ENCODE measurements at places on chromosomes 2 and 18. TPM values are rescaled to one million over a fixed set of nuclear protein-coding genes. Genes with fewer than 3 reads are reported as not detected.

Gene SH3BP4
- total RNA-seq = 5.5 TPM

Gene SAP130
- total RNA-seq = 5.9 TPM

Gene LBX2
- total RNA-seq = not detected

Gene MOB4
- total RNA-seq = 101 TPM

Gene DLGAP1
- 80.2 TPM for total RNA-seq

Gene RBM43
- 2.8 TPM for total RNA-seq

Gene HOXD10
- total RNA-seq = not detected
